Suppressor macrophage treated with lipopolysaccharide for 4 hours (primary cell): ENCODE measurements at places on chromosomes 5 and 9.

GRCh38 chr5:77599679-77600078 is 38.8 kb downstream of the OTP start:
- no peak for DNase-seq

DNA sequence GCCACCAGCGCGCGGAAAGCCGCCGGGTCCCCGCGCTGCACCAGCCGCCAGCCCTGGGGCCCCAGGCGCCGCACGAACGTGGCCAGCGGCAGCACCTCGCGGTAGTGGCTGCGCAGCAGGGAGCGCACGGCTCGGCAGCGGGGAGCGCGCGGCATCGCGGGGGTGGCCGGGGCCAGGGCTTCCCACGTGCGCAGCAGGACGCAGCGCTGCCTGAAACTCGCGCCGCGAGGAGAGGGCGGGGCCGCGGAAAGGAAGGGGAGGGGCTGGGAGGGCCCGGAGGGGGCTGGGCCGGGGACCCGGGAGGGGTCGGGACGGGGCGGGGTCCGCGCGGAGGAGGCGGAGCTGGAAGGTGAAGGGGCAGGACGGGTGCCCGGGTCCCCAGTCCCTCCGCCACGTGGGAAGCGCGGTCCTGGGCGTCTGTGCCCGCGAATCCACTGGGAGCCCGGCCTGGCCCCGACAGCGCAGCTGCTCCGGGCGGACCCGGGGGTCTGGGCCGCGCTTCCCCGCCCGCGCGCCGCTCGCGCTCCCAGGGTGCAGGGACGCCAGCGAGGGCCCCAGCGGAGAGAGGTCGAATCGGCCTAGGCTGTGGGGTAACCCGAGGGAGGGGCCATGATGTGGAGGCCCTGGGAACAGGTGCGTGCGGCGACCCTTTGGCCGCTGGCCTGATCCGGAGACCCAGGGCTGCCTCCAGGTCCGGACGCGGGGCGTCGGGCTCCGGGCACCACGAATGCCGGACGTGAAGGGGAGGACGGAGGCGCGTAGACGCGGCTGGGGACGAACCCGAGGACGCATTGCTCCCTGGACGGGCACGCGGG is at the start of gene TERT:
Gene TERT, minus strand, starts transcription at position 234 of the 815 bp plus-strand sequence. Its CDS starts 79 bp downstream, at position 155.
- no peak for DNase-seq

DNA sequence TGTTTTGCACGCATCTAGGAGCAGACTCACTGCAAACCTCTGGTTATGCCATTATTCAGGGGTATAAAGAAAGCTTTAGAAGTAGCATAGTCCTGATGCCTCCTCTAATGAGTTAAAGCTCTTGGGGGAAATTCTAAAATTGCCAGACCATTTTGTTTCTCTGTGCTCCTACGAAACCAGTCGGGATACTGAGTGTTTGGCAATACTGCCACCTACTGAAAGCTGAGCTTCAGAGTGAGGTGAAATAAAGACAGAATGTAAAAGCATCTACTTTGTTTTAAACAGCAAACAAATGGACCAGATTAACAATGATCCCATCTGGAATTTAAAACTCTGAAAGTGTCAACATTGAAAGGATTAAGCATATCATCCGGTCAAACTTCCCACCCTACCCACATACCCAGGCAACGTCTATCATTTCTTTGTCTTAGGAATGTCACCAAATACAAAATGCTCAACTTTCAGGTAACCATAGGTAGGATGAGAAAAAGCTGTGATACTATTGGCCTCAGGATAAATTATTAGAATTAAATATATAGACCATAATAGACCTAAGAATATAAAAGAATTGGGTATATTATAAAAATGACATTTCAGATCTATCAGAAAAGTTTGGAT is 77.8 kb upstream of the SHISAL2B start:
- DNase-seq, result peak; percentile 34

DNA sequence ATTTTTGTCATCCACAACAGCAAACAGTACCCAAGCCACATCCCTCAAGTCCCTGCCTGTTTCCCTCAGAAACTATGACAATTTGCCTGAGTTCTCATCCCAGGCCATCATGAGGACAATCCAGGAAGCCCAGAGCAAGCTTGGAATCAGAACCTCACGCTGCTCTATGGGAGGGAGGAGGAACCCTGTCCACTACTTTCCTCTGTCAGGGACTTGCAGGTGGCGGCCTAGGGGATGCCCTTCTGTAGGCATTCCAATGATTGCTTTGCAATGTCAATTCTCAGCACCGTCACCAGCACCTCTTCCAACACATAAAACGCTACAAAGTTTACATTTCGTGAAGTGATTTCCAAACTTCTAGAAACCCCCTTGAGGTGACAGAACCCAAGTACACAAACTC is 170.4 kb upstream of the FSTL4 start:
- DNase-seq, result no peak

- DNase-seq, result peak; percentile 23
These were observed 46.0 kb downstream of the CRB2 start for GRCh38 chr9:123401879-123402513.

DNA sequence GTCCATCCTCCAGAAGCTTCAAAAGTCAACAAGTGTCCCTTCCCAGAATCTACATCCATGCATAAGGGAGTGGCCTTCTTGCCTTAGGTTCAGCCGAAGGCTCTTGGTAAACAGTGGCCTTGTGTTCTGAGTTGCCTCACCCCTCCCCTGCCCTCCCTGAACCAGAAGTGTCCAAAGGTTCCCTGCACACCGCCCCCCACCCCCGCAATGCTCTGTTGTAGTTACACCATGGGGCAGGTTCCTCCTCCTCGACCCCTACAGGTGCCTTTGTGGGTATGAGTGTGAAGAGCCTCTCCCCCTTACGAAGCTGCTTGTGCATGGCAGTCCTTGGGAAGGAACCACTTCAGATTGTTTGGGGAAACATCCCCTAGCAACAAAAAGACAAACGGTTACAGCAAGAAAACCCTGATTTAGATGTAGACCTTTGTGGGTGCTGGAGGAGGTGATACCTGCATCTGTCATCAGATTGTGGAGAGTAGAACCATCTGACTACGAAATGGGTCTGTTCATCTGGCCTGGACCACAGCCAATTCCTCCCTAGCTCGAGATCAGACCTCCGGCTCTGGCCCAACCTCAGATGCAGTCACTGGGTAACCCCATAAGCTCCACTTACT is 7.1 kb downstream of the SPACA9 start:
- no peak for DNase-seq

- peak; percentile 85 for DNase-seq
These were observed 58.4 kb upstream of the PHF24 start for GRCh38 chr9:34899535-34900158.

DNA sequence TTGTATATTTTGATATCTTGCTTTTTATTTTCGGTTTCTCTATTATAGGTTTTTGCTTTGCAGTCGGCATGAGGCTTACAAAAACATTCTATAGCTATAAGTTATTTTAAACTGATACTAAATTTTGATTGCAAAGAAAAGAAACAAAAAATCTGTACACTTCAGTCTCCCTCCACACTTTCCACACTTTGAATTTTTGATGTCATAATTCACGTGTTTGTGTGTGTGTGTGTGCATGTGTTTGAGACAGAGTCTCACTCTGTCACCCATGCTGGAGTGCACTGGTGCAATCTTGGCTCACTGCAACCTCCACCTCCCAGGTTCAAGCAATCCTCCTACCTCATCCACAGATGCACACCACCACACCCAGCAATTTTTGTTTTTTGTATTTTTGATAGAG is 124.9 kb downstream of the MRPS30 start:
- DNase-seq, result no peak

DNA sequence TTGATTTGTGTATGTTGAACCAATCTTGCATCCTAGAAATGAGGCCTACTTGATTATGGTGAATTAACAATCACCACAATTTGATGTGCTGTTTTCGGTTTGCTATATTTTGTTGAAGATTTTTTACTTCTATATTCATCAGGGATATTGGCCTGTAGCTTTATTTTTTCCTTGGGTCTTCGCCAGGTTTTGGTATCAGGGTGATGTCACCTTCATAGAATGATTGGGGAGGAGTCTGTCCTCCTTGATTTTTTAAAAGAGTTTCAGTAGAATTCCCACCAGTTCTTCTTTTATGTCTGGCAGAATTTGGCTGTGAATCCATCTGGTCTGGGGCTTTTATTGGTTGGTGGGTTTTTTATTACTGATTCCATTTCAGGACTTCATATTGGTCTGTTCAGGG is 115.2 kb downstream of the CPLANE1 start:
- DNase-seq, result no peak

GRCh38 chr5:6872441-6873160 is 159.4 kb downstream of the TENT4A start:
- DNase-seq, result no peak

GRCh38 chr5:79971156-79971555 is 19.9 kb downstream of the MTX3 start:
- DNase-seq, result no peak

DNA sequence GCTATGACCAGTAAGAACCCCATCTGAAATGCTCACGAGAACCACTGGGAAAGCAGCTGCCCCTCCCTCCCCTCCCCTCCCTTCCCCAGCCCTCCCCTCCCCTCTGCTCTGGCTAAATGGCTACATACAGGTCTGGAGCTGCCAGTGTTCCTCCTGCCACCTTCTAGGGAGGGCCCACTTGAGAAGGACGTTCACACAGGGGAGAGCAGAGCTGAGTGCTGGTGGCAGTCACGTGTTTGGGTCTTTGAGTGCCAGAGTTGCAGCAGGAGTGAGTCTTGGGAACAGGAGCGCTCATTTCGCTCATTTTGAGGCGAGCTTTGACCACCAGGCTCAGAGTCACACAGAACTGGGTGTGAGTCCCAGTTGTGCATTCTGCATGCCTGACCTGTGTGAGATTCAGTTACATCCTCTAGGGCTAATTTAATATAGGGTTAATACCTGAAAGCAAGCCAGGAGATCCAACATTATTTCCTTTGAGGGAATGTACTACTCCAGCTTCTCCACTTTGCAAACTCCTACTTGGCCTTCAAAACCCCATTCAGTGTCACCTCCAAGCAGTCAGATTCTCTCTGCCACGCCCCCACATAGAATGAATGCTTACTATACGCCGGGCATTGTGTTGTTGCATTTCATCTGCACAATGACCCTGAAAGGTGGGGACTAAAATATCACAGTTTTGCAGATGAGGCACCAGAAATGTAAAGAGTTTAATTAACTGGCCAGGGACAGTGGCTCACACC is 25.1 kb downstream of the CPLX2 start:
- DNase-seq, result no peak

DNA sequence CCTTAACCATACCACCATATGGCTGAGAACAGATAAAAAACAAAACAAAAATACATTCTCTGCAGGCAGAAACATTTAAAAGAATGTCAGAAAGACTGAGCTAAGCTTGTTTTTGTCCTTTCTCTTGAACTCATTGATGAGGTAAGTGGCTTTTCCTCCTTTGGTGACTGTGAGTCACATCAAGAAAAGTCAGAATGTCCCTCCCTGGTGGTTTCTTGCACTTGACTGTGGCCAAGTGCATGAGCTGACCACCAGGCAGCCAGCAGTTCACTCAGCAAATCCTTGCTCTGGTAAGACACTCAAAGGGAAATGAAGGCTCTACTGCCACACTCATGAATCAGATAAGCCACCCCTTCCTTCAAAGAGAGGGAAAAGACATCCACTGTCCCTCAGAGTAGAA is 970.9 kb downstream of the TAF11L14 start:
- no peak for DNase-seq

GRCh38 chr5:89069591-89069990 is 186.6 kb upstream of the MEF2C start:
- DNase-seq, result no peak

- DNase-seq, result no peak
These were observed 680.7 kb downstream of the PRR16 start for GRCh38 chr5:121144764-121145163.

DNA sequence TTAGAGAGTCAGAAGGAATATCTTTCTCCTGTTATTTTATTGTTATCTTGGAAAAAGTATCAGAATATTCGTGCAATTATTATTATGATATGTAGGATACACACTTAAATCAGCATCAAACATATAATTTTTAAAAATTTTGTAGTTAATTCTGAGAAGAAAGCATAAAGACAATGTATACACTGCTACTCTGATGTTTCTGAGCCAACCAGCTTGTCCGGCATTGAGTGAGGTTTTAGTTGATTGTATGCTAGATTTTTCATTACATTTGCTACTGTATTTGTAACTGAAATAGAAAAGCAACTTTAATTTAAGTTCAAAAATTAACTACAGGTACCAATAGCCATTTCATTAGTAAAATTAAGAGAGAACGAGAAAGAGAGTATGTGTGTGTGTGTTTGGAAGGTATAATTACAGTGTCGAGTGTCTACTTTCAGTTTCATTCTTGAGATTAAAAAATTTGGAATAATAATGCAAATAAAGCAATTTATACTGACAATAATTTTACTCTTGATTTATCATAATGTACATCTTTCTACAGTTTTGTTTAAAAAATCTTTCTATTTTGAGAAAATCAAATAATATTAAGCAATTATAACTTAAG is 160.4 kb upstream of the CDH12 start:
- DNase-seq, result no peak

DNA sequence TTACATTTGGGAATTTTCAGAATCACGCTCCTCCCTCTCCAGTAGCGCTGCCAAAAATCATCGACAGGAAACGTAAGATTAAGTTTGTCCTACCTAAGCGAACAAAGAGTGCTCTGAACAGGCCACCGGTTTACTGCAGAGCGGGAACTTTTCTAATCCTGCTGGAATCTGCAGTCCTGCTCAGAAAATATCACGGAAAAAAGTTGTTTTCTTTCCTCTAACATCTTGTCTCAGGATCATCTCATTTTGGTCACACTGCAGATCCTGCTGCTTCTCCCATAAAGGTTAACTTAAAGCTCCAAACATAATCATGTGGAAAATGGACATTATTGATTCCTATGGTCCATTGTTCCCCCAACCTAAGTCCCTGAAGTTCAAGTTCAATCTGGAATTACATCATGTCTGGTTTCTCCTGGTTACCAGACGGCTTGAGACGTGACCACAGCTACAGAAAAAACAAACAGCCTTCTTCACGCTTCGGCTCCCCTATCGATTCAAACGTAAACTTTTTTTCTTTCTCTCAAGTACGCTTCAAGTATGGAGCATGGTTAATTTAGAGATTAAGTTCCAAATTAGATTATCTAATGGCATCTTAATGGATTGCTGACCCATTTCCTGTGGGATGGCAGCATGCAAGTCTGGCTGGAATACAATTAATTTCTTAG is 217.6 kb downstream of the NFIB start:
- DNase-seq, result no peak

DNA sequence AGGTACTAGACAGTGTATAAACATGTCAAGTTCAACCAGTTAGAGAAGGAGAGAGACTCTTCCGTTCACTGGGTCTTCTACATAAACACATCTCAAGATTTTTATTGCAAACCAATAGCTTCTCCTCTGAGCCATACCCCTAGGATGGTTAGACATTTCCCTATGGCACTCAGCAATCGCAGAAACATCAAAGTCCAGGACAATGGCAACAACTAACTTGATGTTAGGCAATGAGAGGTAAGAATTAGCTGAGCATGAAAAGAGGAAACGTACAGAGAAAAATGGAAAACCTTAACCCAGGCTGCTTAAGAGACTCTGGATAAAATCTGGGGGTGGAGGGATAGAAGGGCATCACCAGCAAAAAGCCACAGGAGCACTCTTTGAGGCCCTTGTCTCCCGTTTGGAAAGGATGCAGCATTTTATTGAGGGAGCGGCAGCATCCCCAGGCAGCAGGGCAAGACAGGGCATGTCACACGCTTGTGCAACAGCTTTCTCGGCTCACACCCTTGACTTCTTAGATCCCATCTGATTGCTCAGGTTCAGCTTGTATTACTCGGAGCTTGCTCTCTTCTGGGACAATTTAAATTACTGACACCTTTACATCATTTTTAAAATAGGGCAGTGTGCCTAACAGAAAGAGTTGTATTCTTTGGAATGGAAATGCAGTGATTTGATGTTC is 8.6 kb upstream of the PSAT1 start:
- no peak for DNase-seq
